ENCODE measurements at places on chromosomes 13 and 19.

- no peak for DNase-seq
Observed at GRCh38 chr13:78398743-78399410, 204.5 kb downstream of the POU4F1 start.

- no peak for DNase-seq
Observed at GRCh38 chr19:51347209-51347928, 5.4 kb upstream of the VSIG10L start.

- DNase-seq, result no peak
Observed at GRCh38 chr13:91773591-91774227, 375.3 kb downstream of the GPC5 start.

DNA sequence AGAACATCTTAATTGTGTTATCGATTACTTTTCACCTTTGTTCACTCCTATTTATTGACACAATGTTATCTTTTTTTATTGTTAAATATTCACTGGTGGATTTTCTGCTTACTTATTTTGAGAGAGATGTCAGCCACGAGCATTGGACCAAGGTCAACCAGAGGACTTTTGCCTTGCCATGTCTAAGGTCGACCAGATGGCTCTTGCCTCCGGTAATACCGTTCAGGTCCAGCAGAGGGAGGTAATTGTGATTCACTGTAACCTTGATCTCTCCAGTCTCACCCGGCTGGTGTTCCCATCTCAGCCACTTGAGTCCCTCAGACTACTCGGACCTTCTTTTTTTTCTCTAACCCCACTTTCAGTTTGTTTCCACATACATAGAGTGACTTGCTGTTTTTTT is 1438.1 kb downstream of the UQCRFS1 start:
- no peak for DNase-seq

GRCh38 chr13:111917086-111917485 is 149.9 kb upstream of the SOX1 start:
- DNase-seq, result no peak

DNA sequence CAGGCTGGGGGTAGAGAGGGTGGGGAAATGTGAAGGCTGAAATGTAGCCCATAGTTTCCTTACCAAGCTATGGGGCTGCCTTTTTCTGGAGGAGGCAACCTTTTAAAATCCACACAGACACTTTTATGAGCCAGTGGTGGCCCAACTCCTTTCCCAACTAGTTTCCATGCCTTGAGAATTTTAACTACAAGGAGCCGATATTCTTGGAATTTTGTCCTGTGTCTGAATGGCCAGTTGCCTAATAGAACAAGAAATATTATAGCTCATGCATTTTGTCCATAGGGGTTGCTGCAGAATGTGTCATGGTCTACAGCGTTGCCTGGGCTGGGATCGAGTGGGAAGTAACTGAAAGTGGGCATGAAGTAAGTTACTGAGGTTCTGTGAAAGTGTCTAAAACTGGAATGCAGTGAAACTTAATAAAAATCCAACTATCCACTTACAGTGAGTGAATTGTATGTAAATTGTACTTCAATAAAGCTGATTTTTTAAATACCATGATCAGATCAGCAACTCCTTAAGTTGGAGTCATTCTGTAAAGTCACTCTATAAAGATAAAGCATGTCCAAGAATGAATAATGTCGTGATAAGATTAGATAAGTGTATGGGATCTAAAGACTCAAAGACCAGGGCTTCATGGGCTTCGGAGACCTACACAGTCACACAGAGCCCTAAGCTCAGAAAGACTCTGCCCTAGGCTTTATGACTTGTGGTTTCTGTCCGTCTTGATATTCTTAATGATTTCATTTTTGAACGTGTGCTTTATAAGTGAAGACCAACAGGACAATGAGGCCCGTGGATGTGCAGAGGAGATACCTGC is 122.6 kb upstream of the FNDC3A start:
- no peak for DNase-seq

Data from SHP77 treated with DMSO at 0.1 percent for 48 hours (cell line).